Hepatocyte (in vitro differentiated cells): ENCODE measurements at places on chromosomes 5 and 9.

- DNase-seq = no peak
Measured at GRCh38 chr9:123883634-123884033, 46.3 kb downstream of the DENND1A start.

- DNase-seq = no peak
Measured at GRCh38 chr9:135711391-135711790, 9.4 kb downstream of the KCNT1 start.

DNA sequence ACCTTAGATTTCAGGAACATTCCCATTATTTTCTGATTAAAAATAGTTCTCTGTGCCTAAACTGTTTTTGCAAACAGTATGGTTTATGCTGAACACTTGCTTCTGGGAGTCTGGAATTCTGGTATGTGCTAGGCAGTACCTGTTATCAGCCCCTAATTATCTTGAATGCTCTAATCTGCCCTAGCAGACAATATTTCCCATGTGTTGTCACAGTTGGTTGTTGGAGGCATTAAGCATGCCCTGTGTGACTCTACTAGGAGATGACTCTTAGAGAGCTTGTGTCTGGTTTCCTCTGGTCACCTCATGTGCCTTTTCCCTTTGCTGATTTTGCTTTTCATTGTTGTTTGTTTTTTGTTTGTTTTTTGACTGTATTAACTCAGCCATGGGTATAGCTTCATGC is 36.6 kb downstream of the UHRF2 start:
- DNase-seq = peak; percentile 7

GRCh38 chr5:171610686-171611085 is 174.9 kb upstream of the SMIM23 start:
- no peak for DNase-seq

- no peak for DNase-seq
Measured at GRCh38 chr9:108834959-108835665, 20.7 kb downstream of the ACTL7B start.

DNA sequence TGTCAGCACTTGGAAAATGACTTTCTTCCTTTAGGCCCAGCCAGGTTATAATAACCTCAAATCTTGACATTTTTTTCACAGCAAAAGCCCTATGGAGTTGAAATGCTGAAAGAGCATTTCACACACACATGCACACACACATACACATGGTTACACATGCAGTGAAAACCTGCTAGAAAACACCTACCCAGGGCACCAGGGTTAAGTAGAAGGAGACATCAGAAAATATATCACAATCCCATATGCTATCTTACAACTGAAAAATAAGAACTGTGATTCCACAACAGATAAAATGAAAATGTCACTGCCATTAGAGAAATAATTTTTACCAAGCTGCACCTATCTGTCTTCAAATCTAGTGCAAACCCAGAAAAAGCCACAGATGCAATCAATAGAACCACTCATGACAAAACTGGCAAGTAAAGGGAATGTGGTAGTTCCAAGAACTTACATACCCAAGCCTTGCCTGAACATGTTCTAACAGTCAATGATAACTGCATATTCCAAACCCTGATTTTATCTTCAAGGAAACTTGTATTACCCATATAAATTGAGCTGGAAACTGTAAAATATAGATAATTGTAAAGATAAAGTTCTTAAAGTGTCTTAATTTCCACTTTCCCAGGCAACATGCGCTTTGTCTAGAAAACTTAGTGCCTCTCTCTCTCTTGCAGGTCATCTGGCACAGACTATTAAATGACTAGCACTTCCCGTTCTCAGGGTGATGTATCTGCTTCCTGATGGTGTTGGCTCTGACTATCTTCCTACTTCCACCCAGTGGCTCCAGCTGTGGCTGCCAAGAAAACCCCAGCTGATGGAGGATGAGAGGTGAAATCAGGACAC is 250.2 kb upstream of the PTGER4 start:
- no peak for DNase-seq

GRCh38 chr5:117690612-117691011 is 1116.0 kb upstream of the SEMA6A start:
- no peak for DNase-seq

DNA sequence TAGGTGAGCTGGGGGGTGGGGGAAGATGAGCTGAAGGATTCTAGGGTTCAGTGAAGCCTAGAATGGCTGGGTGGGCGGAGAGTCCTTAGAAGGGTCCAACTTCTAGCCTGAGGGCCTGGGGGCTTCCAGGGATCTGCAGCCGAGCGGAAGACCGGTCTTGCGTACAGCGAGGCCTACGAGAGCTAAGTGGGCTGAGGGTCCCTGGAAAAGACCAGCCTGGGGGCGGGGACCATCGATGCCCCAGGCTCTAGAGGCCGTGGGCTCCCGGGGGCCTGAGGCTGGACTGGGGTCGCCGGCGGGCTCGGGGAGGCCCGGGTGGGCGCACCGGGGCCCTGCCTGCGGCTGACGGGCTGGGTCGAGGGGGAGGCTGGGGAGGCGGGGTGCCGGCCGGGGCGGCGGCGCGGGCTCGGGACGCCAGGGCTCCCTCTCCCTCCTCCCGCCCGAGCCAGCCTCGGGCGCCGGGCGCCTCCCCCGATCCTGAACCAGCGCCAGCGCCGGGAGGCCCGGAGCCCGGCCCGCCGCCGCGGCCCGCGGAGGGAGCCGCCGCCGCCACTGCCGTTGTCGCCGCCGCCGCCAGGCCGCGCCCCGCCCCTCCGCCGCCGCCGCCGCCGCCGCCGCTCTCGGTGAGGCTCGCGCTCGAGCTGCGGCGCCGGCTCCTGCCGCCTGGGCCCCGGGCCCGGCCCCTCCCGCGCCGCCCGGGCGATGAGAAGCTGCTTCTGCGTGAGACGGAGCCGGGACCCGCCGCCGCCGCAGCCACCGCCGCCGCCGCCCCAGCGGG is at the start of gene MVB12B:
MVB12B (plus strand) TSS at position 602 of the 778 bp plus-strand sequence; CDS start at position 703, 101 bp downstream.
- peak; percentile 73 for DNase-seq

DNA sequence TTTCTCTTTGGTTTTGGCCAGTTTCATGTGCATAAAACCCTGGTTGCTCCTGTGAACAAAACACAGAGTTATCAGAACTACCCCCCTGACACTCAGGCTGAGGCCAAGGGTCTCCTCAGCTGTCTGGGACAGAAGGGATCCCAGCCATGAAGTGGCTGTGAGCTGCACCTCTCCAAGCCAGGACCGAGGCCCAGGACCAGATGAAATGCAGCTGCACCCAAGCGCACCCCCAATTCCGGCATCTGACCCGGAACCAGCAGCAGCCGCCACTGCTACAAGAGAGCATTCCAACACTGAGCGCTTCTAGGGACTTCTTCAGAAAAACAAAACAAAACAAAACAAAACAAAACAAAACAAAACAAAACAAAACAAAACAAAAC is 16.0 kb upstream of the SLC25A51 start:
- no peak for DNase-seq

- DNase-seq = no peak
Measured at GRCh38 chr9:129509533-129509928, 111.4 kb downstream of the C9orf50 start.

DNA sequence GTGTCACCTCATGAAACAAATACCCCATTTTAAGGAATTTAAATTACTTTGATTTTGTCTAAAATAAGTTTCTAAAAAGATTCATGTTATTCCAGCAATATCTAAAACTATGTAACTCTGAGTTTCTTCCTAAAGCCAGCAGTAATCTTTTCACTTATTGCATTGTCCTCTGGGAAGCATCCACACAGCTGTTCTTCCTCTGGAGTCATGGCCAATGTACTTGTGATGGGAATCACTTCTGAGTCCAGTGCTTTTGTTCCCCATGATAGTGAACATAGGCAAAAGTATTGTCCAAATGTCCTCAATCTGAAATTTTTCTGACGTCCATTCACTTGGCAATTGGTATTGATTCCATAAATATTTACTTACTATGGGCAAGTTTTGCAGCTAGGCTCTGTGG is 125.0 kb downstream of the STARD4 start:
- no peak for DNase-seq

- DNase-seq = peak; percentile 10
Measured at GRCh38 chr9:69299826-69300225, 25.2 kb upstream of the ENTREP1 start.

DNA sequence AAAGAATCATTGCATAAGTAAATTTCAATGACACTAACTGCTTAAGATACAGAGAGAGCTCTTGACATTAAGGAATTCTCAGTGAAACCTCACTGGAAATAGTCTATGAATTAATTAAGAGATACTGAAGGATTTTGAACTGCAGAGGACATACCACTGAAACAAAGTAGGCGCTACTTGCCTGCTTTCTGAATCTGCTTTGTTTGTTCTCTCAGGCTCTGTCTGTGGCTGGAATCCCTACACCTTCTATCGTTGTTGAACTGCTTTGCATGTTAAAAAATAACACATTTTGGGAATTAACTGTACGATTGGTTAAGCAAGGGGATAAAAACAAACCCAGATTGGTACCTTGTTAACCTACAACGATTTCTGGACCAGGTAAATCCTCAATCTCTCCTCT is 435.2 kb downstream of the PDE4D start:
- DNase-seq = no peak

DNA sequence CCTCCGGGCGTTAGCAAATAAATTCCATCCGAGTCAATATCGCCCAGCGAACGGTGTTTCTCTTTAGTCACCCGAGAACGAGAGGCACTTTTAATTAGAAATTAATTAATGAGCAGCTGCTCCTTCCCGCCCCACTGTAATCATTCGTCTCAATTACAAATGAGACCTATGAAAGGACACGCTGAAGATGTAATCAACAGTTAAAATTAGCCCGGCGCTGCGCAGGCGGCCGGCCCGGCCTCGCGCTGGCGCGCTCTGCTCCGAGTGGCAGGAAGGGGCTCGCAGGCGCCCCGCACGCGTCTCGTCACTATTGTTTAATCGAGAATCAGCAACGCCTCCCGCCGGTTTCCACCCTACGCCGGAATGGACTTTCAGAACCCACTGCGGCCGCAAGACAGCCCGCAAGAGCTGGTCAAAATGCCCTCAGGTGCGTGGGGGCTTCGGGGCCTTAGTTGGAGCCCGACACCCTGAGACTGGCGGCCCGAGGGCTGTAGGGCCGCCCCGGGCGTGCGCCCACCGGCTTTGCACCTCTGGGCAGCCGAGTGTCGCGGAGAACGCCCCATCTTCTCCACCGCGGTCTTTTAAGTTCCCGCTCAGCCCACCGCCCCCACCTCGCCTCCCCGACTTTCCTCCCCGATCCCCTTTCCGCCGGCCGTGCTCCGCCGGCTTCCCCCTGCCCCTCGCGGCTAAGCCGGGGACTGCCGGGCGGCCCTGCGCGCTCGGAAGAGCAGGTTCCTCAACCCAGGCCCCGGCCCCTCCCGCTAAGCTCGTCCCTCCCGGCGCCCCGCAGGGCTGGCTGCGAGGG is 597 bp upstream of the IRX4 start:
- DNase-seq = peak; percentile 41

GRCh38 chr9:4519604-4520003 is 29.3 kb downstream of the SLC1A1 start:
- no peak for DNase-seq

- no peak for DNase-seq
Measured at GRCh38 chr5:149540089-149540488, 11.2 kb downstream of the CSNK1A1 start.

DNA sequence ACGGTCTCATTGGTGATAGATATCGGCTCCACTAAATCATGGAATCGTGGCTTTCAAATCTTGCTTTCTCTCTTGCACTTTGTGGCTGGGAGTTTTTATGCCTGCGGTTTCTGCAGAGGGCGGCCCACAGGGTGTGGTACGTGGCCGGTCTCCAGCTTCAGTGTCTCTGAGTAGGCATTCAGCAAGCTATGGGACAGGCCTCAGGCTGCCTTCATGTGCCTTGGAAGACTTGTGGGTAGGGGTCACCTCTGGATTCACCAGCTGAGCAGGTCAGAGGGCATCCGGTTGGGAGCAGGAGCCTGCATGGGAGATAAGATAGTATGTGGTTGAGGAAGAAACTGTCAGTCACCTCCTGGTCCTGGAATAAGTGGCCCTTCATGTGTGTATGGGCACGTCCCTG is 47.7 kb downstream of the AMBP start:
- no peak for DNase-seq

DNA sequence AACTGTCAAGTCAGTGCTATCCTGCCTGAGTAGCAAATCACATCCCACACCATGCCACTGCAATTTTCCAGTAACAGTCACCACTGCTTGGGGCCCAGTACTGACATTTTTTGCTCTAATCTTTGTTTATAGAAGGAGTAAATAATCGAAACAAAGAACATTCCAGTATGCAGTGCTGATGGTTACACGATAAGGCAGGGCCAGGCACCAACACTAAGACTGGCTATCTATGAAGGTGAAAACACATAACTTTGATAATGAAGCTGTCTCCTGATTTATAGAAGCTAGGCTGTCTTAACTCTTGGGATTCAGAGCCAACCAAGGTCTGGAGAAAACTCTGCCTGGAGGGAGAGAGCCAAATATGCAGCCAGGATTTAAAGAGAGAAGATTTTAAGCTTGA is 365.3 kb downstream of the BNC2 start:
- DNase-seq = peak; percentile 24

DNA sequence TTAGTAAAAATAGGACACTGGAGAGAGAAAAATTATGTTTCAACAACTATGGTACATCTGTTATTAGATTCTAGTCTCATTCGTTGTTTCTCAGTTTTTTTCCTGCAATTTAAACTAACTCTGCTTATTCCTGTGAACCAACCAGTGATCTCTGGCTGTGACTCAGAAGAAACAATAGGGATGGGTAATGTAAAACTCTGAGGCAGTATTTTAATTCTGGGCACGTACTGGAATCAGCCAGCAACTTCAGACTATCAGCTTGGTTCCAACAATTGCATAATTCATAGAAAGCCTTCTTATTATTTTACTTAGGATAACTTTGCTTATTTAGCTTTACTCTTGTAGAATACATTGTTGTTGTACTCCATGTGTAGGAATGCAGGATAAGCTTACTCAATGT is 28.8 kb downstream of the MLLT3 start:
- DNase-seq = no peak

DNA sequence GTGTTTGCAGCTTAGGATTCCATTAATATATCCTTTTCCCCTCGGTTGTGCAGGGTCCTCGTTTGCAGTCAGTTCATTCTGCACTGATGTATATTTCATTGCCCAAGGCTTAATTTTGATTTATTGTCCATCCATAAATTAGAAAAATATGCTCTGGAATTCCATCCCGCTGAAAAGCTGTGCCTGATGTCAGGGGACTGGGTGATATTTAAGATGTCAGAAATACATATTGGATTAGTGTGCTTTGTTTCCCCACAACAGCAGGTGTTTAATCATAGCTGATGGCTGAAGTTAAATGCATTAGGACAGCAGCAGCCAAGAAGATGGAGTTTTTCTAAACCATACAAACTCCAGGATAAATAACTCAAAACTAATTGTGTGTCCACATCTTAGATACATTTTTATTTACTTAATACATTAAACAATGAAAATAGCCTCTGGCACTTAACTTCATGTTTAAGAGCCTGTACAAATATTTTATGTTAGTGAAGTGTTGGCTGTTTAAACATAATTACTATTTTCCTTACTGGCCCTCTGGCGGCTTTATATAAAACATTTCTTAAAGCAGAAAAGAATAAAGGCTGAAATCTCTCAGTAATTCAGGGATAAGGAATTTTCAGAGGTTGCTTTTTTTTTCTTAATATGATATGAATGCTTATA is 170.4 kb upstream of the TBCA start:
- DNase-seq = no peak

GRCh38 chr5:29547236-29547865 is 1646.1 kb upstream of the CDH6 start:
- no peak for DNase-seq
